ENCODE measurements at places on chromosomes 16 and 17. TPM values are rescaled to one million over a fixed set of nuclear protein-coding genes. Genes with fewer than 3 reads are reported as not detected.
A peak's percentile ranks its signal among the peaks of the same experiment; 100 is the strongest.

TRIM72 gene
- total RNA-seq: not detected

LRRC75A gene
- total RNA-seq: 0.83 TPM

SPECC1 gene
- total RNA-seq: 28.8 TPM

FN3K gene
- 22.7 TPM for total RNA-seq

TP53TG3 gene
- total RNA-seq: not detected

MAPT gene
- total RNA-seq: 4.2 TPM

PRR15L gene
- total RNA-seq: not detected

GRCh38 chr17:62827746-62828485, 19.8 kb upstream of the MARCHF10 start:
- DNase-seq: peak; percentile 14

DNA sequence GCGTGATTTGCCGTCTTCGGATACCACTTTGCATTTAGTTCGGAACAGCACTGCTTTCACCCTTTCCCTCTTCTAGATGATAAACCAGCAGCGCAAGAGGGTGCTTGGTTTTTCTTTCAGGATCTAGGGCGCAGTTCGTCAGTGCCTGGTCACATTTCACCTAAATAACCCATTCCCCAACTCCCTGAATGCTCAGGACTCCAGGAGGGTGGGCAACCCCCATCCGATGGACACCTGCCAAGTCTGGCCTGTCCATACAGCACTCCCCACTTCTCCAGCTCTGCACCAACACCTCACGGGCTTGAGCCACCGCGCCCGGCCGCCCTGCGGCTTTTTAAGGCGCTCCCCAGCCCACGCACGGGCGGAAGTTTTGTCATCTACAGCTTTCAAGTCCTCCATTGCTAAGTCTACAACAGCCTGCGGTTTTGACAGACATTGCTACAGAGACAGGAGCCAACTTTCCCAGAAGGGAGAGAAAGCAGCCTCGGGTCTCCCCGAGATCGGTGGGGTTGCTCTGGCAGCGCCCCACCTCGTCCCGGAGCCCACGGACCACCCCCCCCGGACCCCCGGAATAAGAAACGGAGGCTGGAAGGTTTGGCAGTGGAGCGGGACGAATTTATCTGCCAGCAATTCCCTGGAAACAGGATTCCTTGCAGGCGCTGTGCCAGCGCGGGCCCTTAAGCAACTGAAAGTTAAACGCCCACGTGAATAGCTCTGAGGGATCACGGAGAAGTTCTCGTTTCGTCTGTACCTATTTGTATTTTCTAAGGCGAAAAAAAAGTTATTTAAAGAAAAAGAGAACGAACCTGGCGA, 38.6 kb upstream of the SLFN13 start:
- no peak for DNase-seq

- no peak for DNase-seq
Measured at GRCh38 chr16:27318392-27319256, 4.8 kb downstream of the IL4R start.

DNA sequence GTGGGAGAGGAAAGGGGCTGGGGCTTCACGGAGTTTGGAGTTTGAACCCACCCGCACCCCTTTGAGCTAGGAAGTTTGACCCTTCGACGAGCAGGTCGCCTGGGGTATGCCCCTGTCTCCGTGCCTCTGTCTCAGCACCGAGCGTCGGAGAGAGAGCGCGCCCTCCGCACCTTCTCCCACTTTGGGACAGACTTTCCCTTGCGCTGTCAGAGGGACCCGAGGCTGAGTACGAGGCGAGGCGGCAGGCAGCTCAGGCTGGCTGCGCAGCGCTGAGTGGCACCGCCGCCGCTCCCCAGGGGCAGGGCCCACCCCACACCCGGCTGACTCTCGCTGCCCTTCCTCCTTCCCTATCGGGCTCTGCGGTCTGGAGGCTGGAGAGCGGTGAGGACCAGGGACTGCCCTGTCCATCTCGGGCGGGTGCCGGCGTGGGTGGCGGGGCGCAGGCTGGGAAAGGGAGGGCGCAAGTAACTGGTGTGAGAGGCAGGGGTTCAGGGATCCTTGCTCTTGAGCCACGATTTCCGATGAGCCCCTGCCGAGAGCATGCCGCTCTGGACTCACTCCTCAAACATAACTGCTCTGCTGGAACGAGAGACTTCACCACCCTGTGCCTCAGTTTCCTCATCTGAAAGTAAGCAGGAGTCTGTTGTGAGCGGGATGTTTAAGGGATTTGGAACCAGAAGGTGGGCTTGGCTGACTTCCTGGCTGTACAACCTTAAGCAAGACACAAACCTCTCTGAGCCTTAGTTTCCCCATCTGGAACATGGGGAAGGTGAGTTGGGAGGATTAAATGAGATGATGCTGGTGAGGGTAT, 981 bp downstream of the BEAN1 start:
- DNase-seq: no peak

GRCh38 chr16:84774810-84775209, 45.0 kb upstream of the CRISPLD2 start:
- DNase-seq: no peak

DNA sequence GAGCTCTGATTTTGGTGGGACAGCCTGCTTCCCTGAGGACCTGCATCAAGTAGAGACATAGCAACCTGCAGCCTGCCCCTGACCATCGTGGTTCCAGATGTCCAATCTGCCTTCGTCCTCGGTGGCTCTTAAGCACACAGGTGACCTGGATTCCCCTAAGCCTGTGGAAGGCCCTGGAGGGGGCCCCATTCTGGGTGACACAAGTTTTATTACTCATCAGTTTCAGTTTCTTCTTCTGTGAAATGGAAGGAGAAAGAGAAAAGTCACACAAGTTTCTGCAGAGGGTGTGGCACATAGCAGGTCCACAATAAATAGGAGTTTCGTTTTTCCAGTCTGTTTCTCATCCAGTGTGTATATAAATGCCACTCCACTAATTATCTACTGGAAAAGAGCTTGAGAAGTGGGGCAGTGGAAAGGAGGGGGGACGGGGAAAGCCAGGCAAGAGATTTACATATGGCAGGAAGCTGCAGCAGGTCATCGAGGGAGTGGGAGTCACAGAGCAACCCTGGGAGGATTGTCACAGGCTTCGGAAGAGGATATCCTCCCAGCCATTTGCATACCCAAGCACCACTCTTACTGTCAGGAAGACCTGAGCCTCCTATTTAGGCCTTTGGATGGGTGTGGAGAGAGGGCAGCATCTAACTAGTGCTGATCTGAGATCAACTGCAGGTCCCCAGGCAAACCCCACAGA, 10.0 kb upstream of the NOS2 start:
- no peak for DNase-seq

GRCh38 chr17:58686980-58687379, 4.9 kb downstream of the TEX14 start:
- DNase-seq: no peak

GRCh38 chr16:69084289-69084688, 21.2 kb upstream of the HAS3 start:
- no peak for DNase-seq

DNA sequence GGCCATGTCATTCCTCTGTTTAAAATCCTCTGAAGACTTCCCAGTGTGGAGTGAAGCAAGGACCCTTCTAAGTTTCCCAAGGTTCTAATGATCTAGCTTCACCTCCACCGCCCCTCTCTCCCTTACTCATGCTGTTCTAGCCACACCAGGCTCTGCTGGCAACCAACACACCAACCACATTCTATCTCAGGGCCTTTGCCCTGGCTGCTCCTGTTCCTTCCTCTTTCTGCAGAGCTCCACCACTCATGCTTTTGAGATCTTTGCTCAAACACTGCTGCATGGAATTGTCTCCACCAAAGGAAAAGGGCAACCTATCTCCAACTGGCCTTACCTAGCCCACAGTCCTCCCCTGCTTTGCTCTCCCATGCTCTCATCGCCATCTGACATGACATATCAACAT, 128.7 kb downstream of the XYLT1 start:
- no peak for DNase-seq

GRCh38 chr17:17762744-17763105, 74.1 kb downstream of the SREBF1 start:
- DNase-seq: no peak

GRCh38 chr17:49881054-49881402, 33.2 kb upstream of the TAC4 start:
- DNase-seq: no peak

DNA sequence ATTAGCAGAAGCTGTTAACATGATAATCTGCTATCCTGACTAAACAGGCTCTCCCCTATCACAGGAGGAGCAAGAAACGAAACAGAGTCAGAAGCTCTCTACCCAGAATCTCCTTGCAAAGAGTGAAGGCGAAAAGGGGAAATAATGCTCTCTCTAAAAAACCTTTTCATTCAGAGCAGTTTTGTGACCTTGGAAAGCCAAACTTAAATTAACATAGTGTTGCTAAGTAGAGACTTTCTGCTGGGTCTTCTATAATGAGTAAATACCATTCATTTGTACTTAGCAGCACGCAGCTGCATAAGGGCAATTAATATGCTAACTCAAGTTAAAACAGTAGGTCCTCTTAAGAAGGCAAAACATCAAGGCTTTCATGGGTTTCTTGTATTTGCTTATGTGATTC, 101.7 kb upstream of the GPR139 start:
- peak; percentile 50 for DNase-seq

- DNase-seq: no peak
Measured at GRCh38 chr17:76307966-76308338, at the start of gene QRICH2. Gene QRICH2 (minus strand): TSS chr17:76308276. CDS start chr17:76307998, 278 bp downstream.

GRCh38 chr16:6573577-6573976, 759.1 kb upstream of the RBFOX1 start:
- DNase-seq: no peak

GRCh38 chr17:61396586-61397085, 3.0 kb upstream of the TBX2 start:
- DNase-seq: no peak

GRCh38 chr17:32490101-32490482, 3.3 kb downstream of the CDK5R1 start:
- DNase-seq: no peak

- no peak for DNase-seq
Measured at GRCh38 chr16:70495425-70496182, 27.8 kb downstream of the COG4 start.

- DNase-seq: no peak
Measured at GRCh38 chr17:32100971-32101631, 41.2 kb upstream of the RHOT1 start.

DNA sequence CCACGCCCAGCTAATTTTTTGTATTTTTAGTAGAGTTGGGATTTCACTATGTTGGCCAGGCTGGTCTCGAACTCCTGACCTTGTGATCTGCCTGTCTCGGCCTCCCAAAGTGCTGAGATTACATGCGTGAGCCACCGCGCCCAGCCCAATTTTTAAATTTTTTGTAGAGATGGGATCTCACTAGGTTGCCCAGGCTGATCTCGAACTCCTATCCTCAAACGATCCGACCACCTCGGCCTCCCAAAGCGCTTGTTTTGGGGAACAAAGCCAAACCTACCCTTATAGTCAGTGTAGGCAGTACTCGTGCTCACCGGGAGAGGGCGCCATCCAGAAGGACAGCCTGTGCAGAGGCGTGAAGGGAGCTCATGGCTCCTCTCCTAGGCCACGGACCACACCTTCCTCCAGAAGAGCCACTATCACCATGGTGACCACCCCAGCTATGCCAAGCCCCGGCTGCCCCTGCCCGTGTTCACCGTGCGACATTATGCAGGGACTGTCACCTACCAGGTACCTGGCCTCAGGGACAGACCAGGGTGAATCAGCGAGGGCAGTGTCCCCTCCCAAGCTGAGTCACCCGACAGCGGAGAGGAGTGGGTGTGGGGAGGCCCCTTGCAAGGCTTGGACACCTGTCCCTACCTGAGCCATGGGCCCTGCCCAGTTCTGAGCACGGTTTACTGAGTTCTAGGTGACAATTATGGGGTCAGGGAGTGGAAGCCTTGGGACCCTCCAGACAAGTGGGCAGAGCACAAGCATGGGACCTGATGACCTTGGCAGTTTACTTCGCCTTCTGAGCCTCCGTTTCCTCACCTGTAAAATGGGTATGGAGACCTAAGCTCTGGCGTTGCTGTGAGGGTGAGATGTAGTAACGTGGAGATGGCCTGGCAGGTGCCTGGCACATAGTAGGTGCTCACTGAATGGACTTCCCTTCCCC, 13.7 kb downstream of the MYO15B start:
- DNase-seq: no peak

DNA sequence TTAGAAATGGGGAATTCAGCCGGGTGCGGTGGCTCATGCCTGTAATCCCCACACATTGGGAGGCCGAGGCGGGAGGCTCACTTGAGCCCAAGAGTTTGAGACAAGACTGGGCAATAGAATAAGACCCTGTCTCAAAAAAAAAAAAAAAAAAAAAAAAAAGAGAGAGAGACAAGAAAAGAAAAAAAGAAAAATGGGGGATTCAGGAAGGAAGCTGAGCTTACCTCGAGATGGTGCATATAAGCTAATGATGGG, 150.8 kb upstream of the RPH3AL start:
- no peak for DNase-seq

DNA sequence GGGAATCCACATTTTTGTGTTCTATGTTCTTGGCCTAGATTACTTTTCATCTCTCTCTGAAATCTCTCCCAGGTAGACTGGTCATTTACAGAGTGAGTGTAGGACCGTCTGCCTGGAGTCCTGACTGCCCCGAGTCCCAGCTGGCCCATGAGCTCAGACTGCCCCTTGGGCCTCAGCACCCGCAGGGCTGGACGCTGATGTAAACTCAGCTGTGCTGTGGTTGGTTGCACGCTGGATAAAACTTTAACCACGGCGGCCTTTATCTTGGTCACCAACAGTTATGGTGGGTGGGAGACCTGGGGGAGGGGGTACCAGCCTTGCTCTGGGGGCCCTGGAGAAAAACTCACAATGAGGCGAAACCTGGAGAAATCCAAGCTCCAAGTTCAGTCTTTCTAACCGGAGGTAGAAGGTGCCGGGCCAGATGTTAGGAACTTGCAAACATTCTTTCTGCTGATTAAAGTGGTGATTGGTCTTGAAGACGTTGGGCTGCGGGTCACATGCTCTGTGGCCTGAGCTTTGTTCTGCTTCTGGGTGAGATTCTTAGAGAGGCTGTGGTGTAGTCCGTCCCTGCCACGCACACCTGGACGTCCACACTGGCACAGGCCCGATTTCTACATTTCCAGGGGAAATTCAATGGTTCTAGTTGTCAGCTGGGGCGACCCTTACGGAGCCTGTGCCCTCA, 6.9 kb downstream of the METRNL start:
- no peak for DNase-seq

DNA sequence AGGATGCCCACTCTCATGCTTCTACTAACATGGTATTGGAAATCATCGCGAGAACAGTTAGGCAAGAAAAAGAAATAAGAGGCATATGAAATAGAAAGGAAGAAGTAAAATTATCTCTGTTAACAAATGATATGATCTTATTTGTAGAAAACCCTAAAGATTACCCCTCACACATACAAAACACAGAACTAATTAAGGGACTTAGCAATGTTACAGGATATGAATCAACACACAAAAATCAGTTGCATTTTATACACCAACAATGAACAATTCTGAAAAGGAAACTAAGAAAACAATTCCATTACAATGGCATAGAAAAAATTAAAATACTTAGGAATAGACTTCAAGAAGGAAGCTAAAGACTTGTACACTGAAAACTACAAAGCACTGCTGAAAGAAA, 2.7 kb upstream of the CAPNS2 start:
- DNase-seq: no peak
